ENCODE measurements at places on chromosomes 12 and 14.

DNA sequence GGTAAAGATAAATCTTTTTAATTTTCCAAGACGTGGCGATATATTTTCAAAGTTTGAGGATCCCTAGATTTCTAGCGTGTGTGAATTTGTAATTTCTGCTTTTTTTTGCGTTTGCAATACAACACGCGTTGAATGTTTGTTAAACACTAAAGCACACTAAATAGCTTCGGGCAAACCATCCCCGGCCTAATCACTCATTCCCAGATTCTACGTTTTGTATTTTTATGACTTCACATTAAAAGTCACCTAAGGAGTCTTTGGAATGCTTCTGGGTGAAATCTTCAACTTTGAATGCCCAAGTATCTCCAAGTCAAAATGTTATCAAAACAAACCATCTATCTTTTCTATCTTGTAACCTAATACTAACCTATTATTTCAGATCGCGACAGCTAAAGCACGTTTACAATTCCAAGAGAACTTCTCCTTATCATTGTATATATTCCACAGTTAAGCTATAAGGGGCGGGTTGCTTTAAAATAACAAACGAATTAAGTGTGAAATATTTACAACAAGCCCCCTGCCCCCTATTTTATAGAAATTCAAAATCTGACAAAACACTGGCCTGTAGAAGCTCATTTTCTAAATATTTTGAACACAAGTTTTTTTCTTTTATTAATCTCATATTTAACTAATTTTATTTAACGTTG, 1.1 kb downstream of the ALX1 start:
- ATAC-seq = no peak

DNA sequence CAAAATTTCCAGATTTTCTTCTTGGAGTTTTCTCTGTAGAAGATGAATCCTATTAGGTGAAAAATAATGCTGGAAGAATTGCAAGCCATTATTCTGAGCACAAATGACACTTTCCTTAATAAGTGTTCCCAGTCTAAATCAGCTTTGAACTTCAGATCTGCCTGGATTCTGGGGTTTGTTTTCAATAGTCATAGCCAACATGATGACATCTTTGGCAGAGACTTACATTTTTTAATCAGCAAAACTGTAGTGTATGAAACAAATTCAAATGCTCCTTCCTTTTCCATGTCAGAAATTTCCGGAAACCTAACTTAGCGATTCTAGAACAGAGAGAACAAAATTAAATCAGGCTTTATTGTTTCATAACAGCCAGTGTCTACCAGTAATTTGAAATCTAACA, 88.5 kb downstream of the TSPAN8 start:
- ATAC-seq = no peak

DNA sequence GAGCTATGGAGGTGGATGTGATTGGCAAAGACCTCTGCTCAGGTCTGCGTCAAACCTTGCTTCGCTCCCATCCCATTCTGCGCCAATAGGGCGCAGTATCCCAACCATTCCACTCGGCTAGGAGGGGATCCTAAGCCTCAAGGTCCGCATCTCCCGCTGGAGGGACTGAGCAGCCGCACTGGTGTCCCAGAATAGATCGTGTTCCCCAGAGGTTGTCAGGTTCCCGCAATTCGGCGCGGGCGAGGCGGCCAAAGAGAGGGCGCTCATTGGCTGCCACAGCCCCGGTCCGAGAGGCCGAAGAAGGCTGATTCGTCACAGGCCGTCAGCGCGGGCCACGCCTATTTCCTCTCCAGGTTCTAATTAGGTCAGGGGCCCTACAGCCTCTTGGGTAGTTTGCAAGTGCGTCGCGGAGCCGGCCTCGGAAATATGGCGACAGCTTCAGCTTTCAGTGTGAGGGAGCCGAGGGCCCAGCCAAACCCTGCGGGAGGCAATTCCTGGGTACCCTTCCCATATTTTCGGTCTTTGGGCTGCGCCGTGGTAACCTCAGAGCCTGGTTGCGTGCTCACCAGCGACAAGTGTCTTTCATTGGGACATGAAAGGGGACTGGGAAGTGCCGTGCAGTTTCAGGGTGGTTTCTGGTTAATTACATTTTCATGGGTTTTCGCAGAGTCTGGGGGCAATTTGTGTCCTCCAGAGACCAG, 5.0 kb downstream of the OR10AD1 start:
- peak; percentile 98 for ATAC-seq

- no peak for ATAC-seq
Measured at GRCh38 chr12:81958406-81958805, 199.3 kb upstream of the PPFIA2 start.

- ATAC-seq = no peak
Measured at GRCh38 chr14:33010495-33010894, 71.8 kb downstream of the NPAS3 start.

DNA sequence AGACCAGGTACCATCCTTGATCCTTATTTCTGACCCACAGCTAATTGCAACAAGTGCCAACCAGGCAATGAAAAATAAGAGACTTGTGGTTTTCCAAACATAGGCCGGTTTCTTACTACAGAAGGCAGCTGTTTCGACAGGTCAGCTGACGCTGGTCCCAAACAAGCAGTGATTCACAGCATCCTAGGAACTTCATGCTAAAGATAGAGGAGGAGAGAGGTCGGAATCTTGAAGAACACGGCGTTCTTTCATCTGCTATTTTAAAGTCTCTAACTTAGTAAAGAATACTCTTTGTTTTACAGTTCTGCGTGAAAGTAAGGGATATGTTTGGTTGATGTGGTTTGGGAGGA, 28.1 kb upstream of the ADGRD1 start:
- ATAC-seq = no peak

- no peak for ATAC-seq
Measured at GRCh38 chr12:21725731-21726130, 48.8 kb downstream of the KCNJ8 start.

GRCh38 chr14:101733211-101733610, 28.3 kb upstream of the PPP2R5C start:
- ATAC-seq = no peak

DNA sequence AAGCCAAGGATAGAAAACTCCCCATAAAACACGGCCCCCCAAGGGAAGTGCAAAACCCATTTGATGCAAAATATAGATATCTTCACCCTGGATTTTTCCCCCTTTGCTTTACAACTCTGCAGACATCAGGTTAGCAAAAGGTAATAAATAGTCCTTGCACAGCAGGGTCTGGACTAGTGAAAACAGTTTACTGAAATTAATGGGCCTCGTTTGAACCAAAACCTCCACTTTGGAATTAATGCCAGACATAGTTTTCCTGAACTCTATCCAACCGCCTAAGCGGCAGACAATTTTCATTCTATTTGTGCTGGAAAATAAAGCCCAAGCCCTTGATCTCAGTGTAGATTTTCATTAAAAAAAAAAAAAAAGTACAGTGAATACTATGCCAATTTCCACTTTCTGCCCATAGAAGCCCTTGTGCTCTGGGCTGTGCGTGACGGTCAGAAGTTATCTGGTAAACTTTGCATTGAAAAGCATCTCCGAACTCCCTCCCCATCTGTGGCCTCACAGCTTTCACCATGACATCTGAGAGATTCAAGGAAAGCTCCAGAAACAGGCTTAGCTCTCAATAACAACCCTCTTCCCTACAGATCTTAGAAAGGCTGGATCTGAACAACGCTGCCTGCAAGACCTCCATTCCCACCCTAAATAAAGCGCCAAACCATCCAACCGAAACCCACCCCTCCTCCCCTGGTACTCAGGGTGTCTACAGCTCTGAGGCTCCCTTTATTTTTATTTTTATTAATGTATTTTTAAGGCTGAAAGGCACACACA, 11.0 kb upstream of the IRF2BPL start:
- ATAC-seq = no peak

Data from gastroesophageal sphincter (tissue), 4 donors.